ENCODE measurements at places on chromosomes 1 and 21.
A peak's percentile ranks its signal among the peaks of the same experiment; 100 is the strongest.

DNA sequence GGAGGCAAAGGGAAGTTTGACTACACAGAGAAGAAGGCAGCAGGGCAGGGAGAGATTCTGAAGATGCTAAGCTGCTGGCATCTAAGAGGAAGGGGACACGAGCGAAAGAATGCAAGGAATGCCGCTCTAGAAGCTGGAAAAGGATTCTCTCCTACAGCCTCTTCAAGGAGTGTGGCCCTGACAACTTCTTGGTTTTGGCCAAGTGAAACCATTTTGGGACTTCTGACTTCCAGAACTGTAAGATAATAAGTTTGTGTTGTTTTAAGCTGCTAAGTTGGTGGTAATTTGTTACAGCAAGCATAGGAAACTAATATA is 28.5 kb downstream of the MGST3 start:
- DNase-seq = no peak

DNA sequence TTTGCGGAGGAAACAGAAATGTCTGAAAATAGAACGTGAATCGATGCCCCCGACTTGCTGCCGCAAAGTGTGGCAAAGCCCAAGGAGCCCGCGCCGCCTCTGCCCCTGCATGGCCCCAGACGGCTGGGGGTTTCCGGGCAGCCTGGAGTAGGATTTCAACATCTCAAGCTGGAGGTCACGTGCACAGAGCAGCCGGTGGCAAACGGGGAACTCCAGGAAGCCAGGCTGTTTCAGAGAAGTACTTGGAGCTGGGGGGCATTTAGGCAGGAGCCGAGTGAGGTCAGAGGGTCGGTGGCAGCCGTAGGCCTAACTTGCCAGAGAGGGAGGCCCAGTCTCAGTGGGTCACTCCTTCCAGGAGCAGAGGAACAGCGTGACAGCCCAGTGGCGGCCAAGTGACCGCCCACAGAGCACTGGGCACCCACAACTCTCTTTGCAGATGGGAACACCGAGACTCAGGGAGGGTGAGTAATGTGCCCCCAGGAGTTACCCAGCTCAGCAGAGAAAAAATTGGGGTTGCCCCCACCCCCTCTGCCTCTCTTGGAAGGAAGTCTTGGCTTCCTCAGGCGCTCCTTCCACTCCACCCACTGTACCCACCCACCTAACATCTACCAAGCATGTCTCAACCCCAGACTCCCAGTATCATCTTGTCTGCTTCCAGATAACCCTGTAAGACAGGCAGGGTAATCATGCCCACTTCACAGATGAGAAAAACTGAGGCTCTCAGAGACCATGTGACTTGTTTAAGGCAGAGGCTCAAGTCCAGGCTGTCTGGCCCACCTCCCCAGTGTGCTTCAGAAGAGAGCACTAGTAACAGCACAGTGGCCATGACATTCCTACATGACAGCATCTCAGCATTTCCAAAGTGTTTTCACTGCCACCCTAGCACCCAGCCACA is 179.4 kb downstream of the HIVEP3 start:
- peak; percentile 96 for DNase-seq

- DNase-seq = peak; percentile 60
Observed at GRCh38 chr1:203187304-203187685, 791 bp upstream of the CHI3L1 start.

GRCh38 chr1:96388421-96389310 is 332.9 kb upstream of the PTBP2 start:
- no peak for DNase-seq

DNA sequence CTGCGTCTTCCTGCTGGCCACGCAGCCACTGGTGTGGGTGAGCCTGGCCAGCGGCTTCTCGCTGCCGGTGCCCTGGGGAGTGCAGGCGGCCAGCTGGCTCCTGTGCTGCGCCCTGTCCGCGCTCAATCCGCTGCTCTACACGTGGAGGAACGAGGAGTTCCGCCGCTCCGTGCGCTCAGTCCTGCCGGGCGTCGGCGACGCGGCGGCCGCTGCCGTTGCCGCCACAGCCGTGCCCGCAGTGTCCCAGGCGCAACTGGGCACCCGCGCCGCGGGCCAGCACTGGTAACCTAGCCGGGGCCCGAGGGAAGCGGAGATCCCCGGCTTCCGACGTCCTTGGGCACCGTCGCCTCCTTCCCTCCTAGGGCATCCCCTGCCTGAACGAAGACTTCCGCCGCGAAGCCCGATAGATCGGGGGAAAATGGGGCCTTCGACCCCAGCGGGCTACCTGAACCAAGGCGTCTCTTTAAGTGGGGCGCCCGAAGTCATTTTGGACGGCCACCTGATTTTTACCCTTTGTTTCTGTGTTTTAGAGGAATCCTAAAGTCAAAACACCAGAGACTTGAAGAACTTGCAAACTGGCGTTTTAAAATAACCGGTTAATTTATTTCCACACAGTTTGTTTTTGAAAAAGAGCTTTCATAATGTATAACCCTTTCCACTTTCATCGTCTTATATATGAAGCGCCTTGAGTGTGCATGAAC is 2.0 kb downstream of the GPR88 start:
- peak; percentile 44 for DNase-seq

- DNase-seq = no peak
Observed at GRCh38 chr1:199399996-199400724, 627.4 kb upstream of the NR5A2 start.

GRCh38 chr1:16172964-16173446 is 17.1 kb upstream of the EPHA2 start:
- peak; percentile 81 for DNase-seq

DNA sequence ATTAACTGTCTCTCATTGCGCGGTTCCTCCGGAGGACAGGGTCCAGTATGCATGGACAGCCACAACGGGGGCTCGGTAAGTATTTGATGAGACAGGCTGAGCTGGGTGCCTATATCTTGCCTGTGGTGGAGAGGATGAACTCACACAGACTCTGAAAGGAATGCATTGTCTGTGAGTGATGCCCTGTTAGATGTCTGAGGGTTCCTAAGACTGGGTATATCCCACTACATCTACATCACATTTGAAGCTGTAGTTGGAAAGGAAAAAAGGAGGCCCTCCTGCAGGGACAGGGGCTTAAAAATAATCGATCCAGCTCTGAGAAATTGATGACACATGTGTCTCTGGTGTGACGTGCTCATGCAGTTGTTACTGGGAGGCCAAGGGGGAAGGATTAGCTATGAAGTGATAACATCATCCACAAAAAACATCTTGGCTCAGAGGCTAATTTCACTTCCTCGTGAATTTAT is 1.9 kb downstream of the ADARB1 start:
- peak; percentile 10 for DNase-seq

DNA sequence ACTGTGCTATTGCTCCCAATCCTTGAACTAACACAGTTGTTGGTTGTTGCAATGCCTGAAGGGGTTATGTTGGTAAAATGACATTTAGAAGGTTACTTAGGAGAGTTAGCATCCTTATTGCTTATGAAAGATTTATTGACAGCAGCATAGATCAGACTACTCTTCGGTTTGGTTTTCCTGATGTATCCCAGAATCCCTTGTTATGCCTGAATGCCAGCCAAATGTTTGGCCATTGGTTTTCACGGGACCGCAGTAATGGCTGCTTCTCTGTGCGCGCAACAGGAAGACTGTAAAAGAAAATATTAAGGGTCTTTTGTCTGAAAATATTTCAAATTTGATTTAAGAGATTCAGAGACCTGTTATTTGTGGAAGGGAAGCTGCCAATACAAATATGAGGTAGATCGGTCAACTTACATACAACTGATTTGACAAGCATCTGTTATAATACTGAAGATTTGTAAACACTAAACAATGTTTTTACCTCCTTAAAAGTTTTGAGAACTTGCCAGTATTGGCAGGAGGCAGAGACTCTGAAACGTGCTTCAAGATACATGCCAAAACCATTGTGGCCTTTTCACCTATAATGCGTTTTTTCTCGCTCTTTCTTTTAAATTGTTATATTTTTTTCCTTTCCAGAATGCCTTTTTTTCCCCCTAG is 8.3 kb downstream of the NFIA start:
- DNase-seq = no peak

GRCh38 chr1:244896550-244896949 is 32.2 kb upstream of the HNRNPU start:
- DNase-seq = no peak

GRCh38 chr1:106962591-106962990 is 93.9 kb upstream of the PRMT6 start:
- no peak for DNase-seq

GRCh38 chr1:154951901-154952657 is 3.8 kb downstream of the PBXIP1 start:
- no peak for DNase-seq

DNA sequence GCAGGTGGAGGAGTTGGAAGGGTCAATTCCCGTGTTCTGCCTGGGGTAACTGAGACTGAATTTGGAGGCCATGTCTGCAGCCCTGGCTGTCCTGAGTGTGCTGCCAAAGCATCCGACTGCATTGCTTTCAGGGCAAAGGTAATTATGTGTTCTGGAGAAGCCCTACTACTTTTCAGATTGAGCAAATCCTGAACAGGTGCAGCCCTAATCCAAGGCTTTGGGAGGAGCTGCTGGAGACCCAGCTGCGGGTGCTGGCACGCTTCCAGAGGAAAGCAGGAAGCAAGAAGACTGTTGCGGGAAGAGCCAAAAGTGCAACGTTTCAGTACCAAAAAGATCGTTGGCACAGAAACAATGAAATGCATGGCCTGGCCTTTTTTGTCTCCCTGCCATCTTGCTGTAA is 73.7 kb upstream of the NRIP1 start:
- DNase-seq = no peak

DNA sequence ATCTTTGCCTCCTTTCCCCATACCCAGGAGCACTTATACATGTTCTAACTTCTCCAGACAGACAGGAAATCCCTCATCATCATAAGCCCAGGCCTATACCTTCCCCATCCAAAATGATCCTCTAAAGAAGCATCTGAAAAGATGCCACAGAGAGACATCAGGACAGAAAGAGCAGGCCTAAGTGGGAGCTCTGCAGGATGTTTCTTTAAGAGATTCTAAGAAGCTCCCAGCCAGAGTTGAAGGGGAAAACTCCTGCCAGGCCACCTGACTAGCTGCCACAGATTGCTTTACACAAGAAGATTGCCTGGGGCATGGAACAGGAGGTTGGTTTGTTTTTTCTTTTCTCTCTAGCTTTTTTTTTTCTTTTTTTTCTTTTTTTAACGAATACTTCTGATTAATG is 275.8 kb downstream of the VAV3 start:
- DNase-seq = no peak

- peak; percentile 36 for DNase-seq
Observed at GRCh38 chr1:156394835-156395461, 25.9 kb downstream of the RHBG start.

DNA sequence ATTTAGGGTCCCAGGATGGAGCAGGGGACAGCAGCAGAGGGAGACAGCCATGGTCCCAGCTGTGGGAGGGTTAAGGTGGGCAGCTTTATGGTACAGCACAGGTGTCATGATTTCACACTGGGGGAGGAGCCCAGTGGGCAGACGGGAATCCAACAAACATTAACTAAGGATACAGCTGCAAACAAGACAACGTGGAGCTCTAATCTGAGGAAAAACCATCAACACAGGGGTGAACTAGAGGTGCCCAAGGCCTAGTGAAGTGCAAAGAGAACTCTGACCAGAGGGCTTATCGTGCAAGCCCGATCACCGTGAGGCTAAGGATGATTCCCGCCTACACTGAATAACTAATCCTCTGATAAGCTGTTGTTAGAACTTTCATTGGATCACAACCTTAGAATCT is 18.7 kb downstream of the ECE1 start:
- DNase-seq = no peak

DNA sequence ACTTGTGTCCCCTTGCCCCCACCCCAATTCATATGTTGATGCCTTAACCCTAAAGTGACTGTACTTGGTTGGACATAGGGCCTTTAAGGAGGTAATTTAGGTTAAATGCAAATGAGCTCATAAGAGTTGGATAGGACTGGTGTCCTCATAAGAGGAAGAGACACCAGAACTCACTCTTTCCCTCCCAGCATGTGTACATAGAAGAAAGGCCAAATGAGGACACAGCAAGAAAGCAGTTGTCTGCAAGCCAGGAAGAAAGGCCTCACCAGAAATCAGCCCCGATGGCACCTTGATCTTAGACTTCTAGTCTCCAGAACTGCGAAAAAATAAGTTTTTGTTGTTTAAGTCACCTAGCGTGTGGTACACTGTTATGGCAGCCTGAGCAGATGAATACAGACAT is 45.5 kb downstream of the RAB3GAP2 start:
- no peak for DNase-seq

DNA sequence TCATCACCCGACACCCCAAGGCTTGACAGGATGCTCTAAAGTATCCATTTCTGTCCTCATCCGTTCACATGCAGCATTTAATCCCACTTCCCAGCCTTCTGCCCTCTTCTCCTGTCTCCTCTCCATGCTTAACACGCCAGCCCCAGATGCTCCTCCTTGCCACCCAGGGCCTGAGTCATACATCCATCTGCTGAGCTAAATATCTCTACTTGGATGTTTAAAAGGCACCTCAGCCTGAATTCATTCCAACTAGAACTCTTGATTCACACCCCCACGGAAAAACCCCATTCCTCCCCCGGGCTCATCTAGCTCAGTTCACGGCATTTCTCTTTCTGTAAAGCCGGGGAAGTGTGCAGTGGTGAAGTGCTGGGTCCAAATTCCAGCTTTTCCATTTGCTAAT is 27.7 kb downstream of the TEX35 start:
- no peak for DNase-seq

GRCh38 chr1:233844692-233845091 is 59.8 kb upstream of the SLC35F3 start:
- DNase-seq = no peak

DNA sequence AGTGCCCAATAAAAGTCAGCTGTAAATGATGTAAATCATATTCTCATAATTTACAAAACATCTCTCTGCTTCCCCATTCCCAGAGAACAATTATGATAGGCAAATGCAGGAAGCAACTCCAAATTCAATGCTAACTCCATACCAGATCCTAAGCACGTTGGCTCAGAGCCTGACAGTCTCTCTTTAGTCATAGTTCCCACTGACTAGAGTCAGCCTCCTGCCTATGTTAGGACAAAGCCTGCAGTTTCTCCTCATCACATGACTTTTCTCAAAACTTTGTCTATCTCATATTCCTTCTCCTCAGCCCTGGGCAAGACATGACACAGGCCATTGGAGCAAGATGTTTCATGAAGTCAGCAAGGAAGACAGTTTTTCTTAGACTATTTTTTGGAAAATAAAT is 101.5 kb upstream of the COL24A1 start:
- no peak for DNase-seq

DNA sequence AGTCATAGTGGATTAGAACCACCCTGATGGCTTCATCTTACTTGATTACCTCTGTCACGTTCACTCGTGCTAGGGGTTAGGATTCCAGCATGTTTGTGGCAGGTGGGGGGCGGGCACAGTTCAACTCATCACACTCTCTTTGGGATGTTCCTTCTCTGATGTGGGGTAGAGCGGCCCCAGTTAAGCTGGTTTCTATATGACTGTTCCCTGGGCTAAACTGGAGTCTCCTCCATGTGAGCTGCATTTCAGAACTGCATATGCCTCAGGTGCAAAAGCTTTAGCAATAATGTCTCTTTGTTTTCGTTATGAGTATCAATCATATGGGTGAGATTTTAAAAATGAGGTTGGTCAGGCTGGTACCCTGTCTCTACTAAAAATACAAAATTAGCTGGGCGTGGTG is 393.2 kb downstream of the RPS6KC1 start:
- DNase-seq = no peak

All from inflammatory macrophage (primary cell).